Stimulated activated CD4-positive, alpha-beta T cell treated with anti-CD3 and anti-CD28 coated beads, Interleukin-4, amount 100 ng/mL, for 1 hour (primary cell): ENCODE measurements at places on chromosomes 2 and 18.

DNA sequence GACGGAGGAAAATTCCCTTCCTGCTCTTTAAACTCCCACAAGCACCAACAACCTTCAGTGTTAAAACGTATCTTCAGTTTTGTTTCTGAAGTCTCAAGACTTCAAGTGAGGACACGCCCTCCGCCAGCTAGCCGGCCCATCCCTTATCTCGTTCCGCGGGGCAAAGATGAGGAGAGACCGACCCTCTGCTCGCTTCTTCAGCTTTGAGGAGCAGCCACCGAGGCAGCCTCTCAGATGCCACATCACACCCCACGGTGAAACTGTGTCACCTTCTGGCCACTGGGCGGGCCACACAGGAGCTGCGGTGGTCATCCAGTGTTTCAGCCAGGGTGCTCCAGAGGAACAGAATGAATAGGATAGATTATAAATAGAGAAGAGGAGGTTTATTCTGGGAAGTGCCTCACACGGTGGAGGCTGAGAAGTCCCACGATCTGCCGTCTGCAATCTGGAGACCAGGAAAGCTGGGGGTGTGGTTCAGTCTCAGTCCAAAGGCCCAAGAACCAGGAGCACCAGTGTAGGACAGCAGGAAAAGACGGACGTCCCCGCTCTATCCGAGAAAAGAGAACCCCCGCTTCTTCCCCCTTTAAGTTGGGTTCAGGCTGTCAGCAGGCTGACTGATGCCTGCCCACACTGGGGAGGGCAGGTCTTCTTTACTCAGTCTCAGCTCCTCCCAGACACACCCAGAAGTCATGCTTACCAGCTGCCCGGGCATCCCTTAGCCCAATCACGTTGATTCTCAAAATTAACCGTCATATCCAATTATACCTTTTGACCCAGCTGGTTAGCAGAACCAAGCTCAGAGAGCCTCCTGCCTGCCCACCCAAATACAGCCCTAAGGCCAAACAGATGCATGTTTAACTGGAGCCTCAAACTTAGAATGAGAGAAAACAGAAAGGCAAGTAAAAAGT is 399.7 kb upstream of the ID2 start:
- DNase-seq: no peak

DNA sequence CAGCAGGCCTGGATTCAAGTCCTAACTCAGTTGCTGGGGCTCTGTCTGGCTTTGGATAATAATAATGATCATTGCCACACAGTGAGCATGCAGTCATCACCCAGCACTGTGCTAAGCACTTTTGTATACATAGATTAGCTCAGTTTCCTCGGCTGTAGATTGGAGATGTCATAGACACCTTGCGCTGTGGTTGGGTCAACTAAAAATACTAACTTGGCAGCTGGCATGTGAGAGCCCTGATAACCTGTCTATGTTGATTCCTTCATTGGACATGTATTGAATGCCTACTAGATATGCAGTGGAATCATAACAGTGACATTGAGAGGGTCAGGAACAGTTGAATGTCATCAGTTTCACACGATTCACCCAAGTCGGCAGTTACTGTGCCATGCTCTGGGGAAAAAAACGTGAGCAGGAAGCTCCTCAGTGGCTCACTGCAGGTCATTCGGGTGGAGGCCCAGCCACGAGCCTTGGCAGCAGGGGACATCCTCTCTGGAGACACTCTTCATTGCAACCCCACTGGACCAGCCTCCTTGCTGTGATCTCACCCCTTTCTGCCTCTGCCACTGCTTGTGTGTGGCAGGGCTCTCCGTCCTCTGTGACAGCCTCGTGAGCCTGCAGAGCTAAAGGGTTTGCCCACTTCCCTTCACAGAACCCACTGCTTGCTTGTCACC is 85.3 kb downstream of the NPAS2 start:
- DNase-seq: no peak

- no peak for DNase-seq
Observed at GRCh38 chr2:38876407-38876806, 631 bp downstream of the MORN2 start.

DNA sequence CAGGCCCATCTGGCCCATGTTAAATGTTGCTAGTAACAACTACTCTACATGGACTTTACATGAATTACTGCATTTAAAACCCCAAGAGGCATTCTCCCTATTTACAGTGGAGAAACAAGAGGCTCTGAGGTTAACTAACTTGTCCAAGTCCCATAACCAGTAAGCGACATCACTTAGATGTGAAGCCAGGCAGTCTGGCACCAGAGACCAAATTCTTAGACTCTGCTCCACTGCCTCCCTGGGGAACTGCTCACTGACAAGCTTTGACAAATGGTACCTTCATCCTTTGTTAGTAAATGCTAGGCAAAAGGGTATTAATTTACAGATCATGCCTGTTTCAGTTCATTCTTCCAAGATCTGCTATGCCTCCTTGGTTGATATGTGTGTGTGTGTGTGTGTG is 124.8 kb downstream of the AFF3 start:
- no peak for DNase-seq

DNA sequence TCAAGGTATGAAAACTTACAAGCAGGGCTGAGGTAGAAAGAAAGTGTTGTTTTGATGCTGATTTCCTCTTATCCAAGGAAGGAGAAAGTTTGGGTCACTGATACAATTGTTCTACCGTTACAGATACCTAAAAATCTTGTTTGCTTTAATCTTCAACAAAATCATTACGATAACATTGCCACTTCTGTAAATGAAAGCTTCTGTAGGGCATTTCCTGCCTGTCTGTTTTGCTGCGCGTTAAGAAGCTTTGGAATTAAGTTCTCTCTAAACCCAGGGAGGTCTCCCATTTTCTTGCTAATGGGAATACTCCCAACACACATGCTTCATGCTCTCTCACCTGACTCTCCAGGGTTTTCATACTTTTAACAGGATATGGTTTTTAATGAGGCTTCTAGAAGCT is 258.5 kb downstream of the PTGR3 start:
- DNase-seq: no peak

DNA sequence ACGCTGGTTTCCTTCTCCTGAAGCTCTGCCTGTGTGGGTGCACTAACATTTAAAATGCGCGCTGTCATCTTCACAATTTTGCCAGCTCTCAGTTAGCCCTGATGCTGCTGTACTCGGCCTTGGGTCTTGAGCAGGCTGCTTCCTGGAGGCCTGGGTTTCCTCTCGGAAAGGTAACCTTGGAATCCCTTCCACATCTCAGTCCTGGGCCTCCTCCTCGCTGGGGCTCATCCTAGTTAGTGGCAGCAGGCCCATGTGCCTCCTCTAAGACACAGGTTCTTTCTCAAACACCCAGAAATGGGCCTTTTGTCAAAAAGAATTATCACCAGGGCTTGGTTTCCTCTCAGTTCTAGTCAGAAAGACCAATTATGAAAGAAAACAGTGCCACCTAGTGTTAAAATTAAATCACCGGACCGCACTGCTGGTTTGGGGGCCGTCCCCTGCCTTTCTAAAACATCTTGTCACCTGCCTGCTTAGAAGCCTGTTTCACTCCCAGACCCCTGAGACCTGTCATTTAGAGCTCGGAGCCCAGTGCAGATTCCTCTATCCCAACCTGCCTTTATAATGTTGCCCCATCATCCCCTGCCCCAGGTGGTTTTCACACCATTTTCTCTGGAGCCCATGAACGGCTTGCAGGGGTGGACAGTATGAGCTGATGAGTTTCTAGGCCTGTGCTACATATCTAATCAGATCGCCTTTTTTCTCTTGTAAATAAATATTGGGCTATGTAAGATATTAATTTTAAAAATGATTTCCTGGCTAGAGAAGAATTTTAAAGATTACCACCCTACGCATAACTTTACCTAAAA is 42.4 kb downstream of the HK2 start:
- peak; percentile 20 for DNase-seq

GRCh38 chr18:76317136-76317535 is 177.9 kb downstream of the ZNF516 start:
- no peak for DNase-seq

DNA sequence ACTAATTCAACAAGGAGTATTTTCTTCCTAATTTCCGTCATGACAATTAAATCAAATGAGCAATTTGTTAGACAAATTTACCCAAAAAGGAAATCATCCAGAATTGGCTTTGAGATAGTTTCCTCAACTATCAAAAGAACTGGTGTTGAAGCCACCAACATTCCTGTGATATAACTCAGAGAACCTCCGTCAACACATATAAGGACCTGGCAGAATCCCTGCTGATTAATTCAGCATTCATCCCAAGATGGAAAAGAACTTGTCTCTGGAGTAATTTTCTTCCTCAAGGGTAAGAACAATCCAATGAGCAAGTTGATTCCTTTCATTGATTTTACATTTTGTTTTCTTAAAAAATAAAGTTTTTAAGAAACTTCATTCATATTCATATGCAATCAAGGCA is 62.0 kb downstream of the MBD2 start:
- no peak for DNase-seq

GRCh38 chr18:35027206-35027605 is 14.0 kb upstream of the MAPRE2 start:
- DNase-seq: no peak

DNA sequence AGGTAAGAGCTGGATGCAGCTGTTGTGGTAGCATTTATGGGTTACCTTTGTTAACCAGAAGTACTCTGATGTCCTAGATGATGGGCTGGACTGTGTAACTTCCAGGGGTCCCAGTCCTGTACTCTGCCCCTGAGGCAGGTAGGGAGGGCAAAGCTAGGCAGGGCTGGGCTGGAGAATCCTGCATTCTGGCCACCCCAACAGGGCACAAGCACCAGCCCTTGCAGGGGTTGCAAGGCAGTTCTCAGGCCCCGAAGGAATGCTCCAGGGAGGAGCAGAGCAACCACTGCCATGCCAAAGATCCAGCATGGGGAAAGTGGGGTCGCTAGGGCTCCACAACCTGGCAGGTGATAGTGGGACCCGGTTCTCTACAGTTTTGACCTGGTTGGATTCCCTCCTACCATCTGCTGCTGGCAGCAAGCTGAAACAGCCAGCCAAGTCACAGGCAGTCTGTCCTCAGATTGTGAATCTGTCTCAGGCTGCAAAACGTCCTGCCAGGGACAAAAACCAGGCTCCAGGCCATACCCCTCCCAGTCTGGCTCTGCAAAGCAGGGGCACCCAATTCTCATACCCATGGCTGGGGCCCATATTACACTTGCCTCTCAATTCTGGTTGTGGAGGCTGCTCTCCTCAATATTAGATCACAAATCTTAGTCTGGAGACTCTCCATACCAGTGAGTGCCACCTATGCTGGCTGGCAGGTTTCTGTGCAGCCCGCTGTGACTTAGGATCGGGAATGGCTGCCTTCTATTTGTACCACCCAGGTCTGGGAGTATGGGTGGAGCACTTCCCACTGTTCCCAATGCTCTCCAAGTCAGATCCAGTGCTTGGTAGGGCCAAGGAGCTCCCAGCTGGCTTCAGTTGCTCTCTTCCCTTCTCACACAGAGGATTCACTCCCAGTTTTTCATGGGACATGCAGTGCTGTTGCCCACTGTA is 61.1 kb downstream of the SMCHD1 start:
- DNase-seq: no peak

DNA sequence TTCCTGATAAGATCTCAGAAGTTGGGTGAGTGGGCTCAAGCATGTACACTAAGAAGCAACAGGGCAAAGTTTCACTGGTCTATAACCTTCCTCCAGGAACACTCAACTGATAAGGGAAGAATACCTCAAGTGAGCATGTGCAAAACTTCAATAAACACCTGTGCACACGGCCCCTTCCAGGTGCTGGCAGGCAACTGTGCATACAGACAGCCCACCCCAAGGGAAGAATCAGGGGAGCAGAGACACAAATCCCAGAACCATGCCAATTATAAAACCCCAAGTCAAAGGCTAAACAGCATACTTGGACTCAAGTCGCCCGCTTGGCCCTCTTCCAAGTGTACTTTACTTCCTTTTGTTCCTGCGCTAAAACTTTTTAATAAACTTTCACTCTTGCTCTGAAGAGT is 85.9 kb upstream of the RTN4 start:
- no peak for DNase-seq

GRCh38 chr2:222194669-222195068 is 104.1 kb downstream of the PAX3 start:
- no peak for DNase-seq

DNA sequence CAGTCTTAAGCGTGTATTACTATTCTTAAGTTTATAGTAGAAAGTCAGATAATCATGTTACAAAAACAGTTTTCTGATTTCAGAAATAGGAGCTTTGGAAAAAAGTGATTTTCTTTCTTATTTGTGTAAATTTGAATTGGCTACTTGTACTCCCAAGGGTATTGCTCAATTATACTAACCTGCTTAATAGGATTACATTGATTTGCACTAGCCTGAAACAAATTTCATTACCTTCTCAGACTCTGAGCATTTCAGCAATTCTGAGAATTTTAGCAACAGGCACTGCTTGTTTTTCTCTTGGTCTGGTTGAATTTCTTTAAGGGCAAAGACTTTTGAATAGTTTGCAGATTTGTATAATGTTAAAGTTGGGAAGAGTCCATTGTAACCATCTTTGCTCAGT is 87.2 kb upstream of the NXPH2 start:
- DNase-seq: no peak

DNA sequence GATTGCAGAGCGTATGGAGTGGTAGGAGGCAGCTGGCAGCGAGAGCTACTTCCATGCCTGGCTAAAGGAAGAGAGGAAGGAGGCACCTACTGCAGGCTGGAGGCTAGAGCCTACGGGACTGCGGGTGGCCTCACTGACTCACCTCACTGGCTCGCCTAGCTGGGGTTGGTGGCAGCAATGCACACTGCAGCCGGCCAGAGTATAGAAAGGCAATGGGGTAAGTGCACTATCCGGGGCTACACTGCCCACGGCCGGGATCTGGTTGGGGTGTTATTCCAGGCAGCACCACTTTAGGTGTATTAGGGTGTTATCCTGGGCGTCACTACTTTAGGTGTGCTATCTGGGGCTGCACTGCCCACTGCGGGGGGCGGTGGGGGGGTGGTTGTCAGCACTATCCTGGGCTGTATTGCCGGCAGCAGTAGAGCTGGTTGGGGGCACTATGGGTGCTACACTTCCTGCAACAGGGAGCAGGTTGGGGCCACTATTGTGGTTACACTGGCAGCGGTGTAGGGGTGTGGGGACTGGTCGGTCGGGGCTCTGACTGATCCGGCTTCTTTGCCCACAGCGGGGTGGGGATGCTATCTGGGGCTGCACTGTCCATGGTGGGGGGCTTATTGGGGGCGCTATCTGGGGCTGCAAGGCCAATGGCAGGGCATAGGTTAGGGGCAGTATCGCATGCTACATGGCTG is 33.3 kb upstream of the ANKRD62 start:
- no peak for DNase-seq

- no peak for DNase-seq
Observed at GRCh38 chr2:26610504-26611335, 30.4 kb downstream of the CIB4 start.
